Suprapubic skin (tissue), 4 donors: ENCODE measurements at places on chromosomes 12 and 14. TPM values are rescaled to one million over a fixed set of nuclear protein-coding genes. Genes with fewer than 3 reads are reported as not detected.

Gene OSGEP
- total RNA-seq = 40.8 TPM

Gene FLVCR2
- 9.0 TPM for total RNA-seq

Gene CCNK
- total RNA-seq = 66.3 TPM

Gene CNTN1
- total RNA-seq = 7.0 TPM
